Activated T-helper 9 cell treated with anti-CD3 and anti-CD28 coated beads, Interleukin-2, amount 50 U/mL, for 16 hours (primary cell): ENCODE measurements at places on chromosomes 4 and X.
A peak's percentile ranks its signal among the peaks of the same experiment; 100 is the strongest.

DNA sequence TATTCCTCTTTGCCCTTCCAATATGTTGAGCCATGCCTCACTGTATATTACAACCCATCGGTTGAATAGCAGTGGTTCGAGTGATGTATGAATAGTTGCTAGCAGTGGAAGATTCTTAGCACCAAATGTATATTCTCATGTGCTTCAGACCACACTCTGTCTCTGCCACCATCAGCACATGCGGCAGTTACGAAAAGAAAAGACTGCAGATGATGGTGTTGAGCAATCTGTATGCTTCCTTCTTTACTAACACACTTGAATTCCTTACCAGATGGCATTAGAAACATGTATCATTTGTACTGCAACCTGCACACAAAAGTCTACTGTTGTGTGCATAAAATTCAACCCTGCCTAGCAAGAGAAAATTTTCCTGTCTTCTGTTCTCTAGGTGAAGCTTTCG is 214.6 kb downstream of the ENOX2 start:
- no peak for DNase-seq

DNA sequence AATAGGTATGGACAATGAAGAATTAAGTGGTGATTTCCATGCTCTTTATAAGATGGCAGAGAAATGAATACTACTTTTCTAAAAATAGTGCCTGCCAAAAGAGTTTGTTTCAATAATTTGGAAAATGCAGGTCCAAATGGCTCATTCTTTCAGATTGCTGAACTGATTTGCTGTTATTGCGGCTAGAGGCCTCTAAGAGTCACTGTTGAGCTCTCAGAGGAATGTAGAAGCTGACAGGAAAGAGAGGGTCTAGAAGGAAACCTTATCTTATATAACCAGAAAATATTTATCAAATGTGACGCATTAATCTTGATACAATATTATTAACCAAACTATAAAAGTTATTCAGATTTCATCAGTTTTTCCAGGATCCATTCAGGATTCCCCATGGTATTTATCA is 65.7 kb upstream of the PAGE1 start:
- no peak for DNase-seq

DNA sequence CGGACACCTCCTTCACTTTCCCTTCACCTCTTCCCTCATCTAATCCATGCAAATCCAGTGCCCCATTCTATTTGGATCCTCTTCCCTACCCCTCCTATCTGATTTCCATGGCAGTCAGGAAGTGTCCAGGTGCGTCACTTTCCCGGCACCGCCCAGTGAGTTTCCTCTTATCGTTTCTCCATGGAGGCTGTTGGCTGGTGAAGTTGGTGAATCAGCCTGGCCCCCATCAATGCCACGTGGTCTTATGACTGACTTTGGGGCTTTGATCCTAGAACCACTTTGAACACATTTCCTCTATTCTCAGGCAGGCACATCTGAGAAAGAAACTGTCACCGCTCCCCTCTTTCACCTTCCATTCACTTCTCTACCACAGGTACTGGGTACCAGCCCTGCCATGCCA is 137.8 kb downstream of the CEP135 start:
- DNase-seq = no peak

DNA sequence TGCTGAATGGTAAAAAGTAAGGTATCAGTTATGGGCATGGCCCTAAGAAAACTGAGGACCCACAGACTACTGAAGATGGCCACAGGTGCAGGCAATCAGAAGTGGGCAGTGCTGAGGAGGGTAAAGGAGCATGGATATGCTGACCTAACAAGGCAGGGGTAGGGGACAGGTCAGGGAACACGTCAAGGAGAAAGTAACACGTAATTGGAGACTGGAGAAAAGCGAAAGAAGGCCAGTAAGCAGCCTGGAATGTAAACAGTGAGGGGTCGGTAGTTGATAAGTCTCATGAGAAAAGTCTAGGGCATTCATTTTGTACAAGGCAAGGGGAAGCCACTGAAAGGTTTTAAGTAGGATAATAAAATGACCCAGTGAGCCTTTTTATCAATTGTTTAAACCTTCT is 153.3 kb downstream of the PRDM5 start:
- no peak for DNase-seq

GRCh38 chrX:153669174-153669890 is 4.3 kb downstream of the PNCK start:
- DNase-seq = peak; percentile 32

- no peak for DNase-seq
Measured at GRCh38 chrX:93177930-93178329, 495.4 kb downstream of the NAP1L3 start.

- no peak for DNase-seq
Measured at GRCh38 chr4:3708611-3709010, 57.6 kb upstream of the ADRA2C start.

GRCh38 chr4:69843932-69844331 is 16.0 kb downstream of the SULT1E1 start:
- DNase-seq = no peak

GRCh38 chr4:98448908-98449307 is 187.7 kb downstream of the RAP1GDS1 start:
- DNase-seq = no peak

GRCh38 chr4:478373-478772 is 20.6 kb downstream of the ZNF721 start:
- DNase-seq = no peak

DNA sequence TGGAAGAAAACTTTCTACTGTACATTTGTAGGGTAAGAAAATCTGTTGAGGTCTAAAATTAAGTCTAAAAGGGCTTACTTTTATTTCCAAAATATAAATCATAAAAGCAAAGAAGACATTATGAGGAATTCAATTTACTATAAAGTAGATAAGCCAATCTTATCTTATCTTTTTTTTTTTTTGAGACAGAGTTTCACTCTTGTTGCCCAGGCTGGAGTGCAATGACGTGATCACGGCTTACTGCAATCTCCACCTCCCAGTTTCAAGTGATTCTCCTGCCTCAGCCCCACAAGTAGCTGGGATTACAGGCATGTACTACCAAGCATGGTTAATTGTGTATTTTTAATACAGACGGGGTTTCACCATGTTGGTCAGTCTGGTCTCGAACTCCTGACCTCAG is 166.9 kb downstream of the NR3C2 start:
- DNase-seq = no peak

DNA sequence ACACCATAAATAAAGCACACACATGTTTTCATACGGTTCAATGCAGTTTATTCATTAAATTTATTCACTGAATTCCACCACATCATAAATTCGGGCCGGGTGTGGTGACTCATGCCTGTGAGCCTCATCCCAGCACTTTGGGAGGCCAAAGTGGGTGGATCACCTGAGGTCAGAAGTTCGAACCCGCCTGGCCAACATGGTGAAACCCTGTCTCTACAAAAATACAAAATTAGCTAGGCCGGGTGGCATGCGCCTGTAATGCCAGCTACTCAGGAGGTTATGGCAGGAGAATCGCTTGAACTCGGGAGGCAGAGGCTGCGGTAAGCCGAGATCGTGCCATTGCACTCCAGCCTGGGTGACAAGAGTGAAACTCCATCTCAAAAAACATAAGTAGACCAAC is 131.6 kb downstream of the PDS5A start:
- DNase-seq = no peak

DNA sequence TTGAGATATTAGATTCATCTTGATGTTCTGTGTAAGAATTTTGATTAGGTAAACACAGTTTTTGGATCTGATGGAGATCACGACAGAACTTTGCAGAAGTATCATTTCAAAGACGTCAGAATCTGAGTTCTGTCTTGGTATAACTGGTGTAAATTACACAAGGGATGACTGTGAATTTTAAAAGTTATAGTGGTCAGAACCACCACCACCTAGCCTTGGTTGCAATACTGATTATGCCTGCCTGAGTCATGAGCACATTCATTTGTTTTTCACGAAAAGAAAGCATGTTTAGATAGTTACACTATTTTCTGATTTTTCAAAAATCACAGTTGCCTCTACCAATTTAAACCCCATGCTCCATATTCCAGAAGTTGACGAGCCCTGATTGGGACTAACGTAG is 54.8 kb downstream of the ZFX start:
- DNase-seq = no peak

GRCh38 chrX:427812-428725 is 41.4 kb upstream of the PPP2R3B start:
- no peak for DNase-seq

DNA sequence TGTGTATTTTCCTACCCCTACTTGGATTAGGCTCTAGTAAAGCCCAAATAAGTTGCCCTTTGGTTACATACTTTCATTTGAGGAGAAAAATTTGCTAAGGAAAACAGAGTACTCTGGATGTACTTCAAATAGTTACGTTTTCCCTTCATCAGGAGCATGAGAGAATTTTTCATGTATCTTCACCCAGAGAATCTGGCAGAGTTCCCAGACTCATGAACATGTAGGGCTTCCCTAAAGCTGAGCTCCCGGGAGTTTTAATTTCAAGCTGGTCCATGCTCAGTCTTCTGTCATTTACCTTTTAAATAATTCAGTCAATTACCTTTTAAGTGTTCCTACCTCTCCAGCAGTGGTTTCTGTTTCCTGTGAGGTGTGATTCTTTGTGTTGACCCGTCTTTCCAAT is 367.5 kb upstream of the GRID2 start:
- DNase-seq = no peak

GRCh38 chr4:74618659-74619058 is 173.7 kb downstream of the AREG start:
- no peak for DNase-seq

DNA sequence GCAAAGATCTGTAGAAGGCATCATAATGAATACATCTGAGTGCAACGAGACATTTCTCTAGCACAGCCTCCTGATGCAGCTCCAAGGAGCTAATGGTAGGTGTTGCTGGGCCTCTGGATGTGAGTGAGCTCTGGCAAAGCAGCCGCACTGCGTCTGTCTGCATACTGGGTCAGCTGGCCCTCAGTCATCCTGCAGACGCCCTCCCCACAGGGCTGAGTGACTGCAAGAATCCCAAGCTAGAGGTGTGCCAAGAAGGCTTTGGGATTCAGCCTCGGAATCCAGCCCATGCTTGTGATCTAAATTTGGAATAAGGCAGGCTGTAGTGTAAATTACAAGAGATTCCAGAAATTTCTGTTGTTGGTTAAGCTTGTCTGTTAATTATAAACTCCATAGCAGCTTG is 18.5 kb downstream of the HERC3 start:
- no peak for DNase-seq
